ENCODE measurements at places on chromosomes 3 and 15.

GRCh38 chr3:55884066-55884465 lies 397.0 kb upstream of the WNT5A start:
- DNase-seq = no peak

- DNase-seq = no peak
These were observed 298.5 kb downstream of the DIPK2A start for GRCh38 chr3:144270100-144270499.

DNA sequence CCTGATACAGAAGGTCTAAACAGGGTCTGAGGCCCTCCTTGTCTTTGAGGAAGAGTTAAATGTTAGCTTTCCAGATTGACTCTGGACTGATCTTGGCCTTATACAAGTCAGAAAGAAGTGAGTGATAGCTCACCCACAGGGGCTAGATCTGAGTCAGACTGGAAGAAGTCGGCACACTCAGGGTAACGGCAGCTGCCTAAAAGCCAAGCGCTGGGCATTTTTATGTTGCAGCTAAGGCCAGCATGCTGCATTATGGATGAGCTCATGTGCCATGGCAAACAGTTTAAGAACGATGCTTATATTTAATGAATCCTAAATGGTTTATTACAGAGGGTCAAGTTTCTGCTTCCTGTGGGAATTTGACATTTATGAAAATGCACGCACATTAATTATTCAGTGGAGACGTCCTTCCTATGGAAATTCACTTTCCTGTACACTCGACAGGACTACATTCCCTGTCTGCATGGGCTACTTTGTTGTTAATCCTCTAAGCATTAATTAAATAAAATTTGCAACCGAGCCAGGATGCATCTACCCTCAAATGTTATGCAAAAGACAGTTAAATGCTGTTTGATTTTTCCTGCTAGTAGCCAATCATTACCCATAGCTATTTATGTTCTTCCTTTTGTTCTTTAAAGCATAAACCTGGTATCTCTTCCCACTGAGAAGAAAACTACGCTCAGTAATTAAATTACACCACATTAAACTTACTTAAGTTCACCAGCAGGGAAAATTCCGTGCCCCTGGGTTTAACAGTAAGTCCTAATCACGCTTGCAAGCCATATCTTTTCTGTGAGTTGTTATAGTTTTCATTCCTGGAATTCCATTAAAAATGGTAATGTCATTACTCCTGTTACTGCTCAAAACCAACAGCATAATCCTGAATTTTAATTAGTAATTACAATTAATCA lies 762.7 kb upstream of the CFAP20DC start:
- DNase-seq = no peak

GRCh38 chr15:78241017-78241416 lies 6.7 kb upstream of the ACSBG1 start:
- DNase-seq = no peak

- DNase-seq = no peak
These were observed 234.2 kb upstream of the MCTP2 start for GRCh38 chr15:93997071-93997658.

DNA sequence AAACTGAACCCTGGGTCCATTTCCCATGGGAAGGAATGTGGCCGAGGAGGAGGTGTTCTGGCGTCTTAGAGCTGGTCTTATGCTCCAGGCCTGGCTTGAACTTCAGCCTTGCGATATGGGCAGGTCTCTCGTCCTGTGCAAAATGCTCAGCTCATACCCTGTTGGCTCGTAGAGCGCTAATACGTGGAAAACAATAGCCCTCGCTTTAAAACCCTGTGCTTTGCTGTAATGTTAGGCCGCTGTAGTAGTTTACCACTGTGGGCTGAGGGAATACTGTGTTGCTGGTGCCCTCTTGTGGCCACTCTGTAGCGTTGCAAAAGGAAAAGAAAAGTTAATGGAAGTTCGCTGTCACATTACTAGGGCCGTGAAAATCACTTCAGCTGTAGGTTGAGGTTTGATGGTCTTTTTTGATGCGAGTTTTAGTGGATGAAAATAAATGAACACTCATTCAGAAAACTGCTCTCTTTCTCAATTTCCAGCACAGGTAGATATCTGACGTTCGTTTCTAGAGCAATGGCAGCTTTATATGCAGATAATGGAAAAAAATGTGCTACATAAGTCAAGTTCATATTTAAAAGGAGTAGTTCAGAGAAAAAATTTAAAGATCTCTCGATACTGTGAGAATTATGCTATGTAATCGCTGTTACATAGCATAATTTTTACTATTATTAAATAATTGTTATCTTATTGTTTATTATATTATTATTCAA lies 92.9 kb downstream of the MCTP2 start:
- no peak for DNase-seq

- no peak for DNase-seq
These were observed 108.4 kb downstream of the SEC22A start for GRCh38 chr3:123310186-123310585.

- no peak for DNase-seq
These were observed 71.5 kb downstream of the TJP1 start for GRCh38 chr15:29750754-29751153.

DNA sequence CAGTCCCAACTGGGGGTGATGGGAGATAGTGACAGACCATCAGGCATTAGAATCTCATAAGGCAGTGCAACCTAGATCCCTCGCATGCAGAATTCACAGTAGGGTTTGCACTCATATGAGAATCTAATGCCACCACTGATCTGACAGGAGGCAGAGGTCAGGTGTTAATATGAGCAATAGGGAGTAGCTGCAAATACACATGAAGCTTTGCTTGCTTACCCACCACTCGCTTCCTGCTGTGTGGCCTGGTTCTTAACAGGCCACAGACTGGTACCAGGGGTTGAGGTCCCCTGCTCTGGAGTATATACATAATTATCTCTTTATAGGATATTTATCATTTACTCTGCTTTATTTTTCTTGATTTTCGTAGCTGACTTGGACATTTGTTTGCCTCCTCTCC lies 36.0 kb upstream of the ZMAT3 start:
- DNase-seq = no peak

DNA sequence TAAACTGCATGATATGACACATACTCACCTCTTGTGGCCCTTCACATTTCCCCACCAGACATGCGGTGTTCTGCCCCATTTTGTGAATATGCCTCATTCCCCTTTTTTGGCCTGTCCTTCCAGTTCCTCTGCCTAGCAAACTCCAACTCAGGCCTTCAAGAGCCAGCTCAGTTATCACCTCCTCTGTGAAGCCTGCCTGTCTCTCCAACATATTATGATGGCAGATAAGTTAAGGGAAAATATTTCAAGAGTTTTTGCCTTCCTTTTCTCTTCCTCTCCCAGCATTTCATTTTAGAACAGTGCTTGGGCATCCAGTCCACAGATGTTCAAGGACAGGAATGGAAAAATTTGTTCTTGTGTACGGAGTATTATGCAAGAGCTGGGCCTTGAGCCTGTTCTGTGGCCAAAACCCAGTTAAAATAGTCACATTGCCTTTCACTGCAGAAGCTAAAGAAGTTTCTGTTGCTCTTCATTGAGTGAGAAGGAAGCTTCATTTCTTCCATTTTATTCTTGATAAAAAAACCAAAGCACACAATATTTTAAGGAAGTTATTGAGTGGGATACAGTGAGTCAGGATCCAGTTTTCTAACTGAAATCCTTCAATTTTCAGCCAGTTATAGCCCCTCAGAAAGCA lies 192.0 kb downstream of the GHSR start:
- no peak for DNase-seq

DNA sequence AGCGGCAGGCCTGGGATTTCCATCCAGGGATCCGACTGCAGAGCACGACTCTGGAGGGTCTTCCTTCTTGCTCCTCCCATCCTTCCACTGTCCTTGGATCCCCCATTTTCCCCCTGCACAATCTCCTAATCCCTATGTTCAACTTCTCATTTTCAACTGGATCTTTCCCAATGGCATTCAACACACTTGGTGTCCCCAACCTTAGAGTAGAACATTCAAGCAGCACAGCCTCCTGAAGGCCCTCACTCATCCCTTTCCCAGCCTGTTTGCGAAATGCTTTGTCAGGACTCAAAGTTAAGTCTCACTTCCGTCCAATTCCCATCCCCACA lies 32.3 kb downstream of the RPN1 start:
- DNase-seq = no peak

DNA sequence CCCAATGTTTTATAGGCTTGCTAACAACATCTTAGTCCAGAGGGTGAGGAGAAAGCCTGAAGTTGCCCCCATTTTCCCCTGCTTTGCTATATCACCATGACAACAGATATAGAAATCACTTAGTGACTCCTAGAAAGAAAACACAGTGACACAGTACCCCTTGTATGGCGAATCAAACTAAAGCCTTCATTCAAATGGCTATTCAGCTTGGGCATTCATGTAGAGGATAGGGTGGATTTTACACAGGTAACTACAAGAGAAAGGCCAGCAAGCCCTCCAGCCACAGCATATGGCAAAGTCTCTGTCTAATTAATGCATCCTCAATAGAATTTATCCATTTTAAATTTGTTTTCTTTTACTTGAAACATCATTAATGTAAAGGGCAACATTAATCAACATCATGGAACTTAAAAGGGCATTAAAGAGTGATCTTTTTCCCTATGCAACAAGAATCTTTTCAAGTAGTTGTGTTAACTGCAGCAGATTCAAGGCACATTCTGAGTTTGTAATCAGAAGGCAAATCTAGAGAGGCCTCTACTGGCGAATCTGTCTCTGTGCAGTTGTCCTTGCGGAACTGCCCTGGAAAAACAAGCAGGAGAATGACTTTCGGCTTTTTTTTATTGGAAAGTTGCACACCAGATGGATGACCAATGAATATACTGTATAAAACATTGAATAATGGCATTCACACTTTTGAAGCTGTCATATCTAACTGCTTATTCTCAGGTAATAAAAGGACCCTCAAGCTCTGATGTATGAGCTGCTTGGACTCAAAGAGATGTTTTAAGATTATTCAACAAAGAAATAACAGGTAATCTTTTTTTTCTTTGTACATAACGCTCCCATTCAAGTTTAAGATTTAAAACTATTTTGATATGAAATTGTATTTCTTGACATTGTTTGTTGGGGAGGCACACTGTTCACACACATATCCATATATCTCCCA lies 621.7 kb upstream of the AGTR1 start:
- DNase-seq = no peak

GRCh38 chr3:125437631-125438435 lies 62.7 kb upstream of the ZNF148 start:
- DNase-seq = no peak

DNA sequence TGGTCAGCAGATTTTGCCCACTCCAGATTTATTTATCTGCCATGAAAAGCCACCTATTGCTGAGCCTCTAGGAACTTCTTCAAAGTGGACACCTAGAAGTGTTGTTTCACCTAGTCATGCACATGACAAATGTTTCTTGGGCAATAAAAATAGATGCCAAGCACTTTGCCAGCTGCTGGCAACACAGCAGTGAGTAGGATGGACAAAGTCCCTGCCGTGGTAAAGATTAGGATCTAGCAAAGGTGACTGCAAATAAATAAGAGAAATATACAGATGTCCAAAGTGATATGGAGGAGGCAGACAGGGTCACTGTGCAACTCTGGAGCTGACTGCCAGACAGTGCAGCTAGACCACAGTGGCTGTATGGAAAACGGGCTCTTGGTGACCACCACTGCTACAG lies 137.9 kb downstream of the SUCLG2 start:
- no peak for DNase-seq

GRCh38 chr15:33005582-33005981 lies 188.9 kb downstream of the FMN1 start:
- no peak for DNase-seq

GRCh38 chr15:73965758-73966113 lies 26.4 kb downstream of the STOML1 start:
- no peak for DNase-seq

- no peak for DNase-seq
These were observed 130.8 kb downstream of the MINAR1 start for GRCh38 chr15:79562899-79563298.

- peak; percentile 27 for DNase-seq
These were observed 36.8 kb upstream of the SEC13 start for GRCh38 chr3:10357592-10358308.

GRCh38 chr3:102460579-102460978 lies 25.8 kb downstream of the ZPLD1 start:
- no peak for DNase-seq

- DNase-seq = no peak
These were observed 2.2 kb downstream of the RPN1 start for GRCh38 chr3:128648402-128648801.

DNA sequence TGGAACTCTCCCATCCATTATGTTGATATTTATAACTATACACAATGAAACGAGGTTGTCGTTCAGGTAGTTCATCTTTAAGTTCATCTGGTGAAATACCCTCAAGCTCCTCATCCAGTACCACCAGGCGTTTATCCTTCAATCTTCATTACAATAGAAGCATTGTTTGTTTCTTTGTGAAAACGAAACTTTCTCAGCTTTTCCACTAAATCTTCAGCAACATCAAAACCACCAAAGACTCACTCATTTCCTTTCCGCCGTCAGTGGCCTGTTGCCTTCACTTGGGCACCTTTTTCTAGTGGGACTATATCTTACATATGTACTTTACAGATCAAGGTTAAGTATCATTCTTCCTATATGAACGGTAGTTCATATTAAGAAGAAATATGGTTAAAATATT lies 44.1 kb upstream of the TFG start:
- DNase-seq = no peak

DNA sequence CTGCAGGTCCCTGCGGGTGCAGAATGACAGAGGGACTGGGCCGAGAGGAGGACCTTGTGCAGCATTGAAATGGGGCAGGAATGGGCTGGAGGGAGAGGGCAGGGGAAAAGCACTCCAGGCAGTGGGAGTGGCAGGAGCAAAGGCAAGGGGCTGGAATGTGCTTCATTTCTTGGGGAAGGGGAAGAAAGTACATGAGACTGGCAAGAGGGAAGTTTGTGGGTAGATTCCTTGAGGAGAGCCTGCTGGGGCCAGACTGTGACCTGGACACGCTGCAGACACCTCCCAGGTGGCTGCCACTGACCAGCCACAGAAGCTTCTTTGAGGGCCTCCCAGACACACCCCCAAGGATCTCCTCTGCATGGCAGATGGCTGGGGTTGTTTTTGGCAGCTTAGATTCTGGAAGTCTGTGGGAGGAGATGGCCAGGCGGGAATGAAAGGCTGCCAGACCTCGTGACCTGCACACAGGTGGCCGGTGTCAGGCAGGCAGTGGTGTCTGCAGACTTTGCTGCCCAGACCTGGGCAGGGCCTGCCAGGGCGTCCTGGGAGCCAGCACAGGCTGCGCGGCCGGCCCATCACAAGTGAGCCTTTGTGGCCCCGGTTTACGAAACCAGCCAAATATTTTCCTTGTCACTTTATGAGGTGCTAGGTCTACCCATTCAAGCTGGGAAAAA lies 53.1 kb downstream of the SPSB4 start:
- DNase-seq = no peak

GRCh38 chr15:89379818-89380217 lies 45.2 kb upstream of the POLG start:
- peak; percentile 83 for DNase-seq

Measured in epithelial cell of prostate (primary cell).